ENCODE measurements at places on chromosomes 1 and 21.

DNA sequence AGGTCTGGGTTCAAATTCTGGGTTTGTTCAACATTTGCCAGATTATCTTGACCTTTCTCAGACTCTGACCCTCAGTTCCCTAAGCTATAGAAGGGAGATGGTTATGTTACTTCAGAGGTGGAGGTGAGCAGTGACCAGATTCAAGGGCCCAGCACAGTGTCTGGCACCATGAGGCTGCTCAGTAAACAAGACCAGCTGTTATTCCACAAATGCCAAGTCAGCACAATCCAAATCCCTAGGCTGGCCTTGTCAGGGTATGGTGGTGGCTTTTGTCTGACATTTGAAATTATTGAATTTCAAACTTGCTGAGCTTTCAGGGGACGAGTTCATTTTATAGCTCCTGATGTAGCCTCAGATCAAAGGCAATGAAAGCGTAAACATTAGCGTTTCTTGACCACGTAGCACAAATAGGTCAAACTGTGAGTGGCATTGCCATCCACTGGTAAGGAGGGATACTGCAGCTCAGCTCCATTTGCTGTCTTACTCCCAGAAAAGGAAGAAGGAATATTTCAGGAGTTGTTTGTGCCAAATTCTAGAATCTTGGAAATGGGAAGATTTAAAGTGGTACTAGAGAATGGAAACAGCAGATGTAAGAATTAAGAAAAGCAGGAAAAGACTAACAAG, 94.3 kb upstream of the EDN2 start:
- no peak for DNase-seq

GRCh38 chr1:210692796-210693195, 364.1 kb downstream of the HHAT start:
- no peak for DNase-seq

DNA sequence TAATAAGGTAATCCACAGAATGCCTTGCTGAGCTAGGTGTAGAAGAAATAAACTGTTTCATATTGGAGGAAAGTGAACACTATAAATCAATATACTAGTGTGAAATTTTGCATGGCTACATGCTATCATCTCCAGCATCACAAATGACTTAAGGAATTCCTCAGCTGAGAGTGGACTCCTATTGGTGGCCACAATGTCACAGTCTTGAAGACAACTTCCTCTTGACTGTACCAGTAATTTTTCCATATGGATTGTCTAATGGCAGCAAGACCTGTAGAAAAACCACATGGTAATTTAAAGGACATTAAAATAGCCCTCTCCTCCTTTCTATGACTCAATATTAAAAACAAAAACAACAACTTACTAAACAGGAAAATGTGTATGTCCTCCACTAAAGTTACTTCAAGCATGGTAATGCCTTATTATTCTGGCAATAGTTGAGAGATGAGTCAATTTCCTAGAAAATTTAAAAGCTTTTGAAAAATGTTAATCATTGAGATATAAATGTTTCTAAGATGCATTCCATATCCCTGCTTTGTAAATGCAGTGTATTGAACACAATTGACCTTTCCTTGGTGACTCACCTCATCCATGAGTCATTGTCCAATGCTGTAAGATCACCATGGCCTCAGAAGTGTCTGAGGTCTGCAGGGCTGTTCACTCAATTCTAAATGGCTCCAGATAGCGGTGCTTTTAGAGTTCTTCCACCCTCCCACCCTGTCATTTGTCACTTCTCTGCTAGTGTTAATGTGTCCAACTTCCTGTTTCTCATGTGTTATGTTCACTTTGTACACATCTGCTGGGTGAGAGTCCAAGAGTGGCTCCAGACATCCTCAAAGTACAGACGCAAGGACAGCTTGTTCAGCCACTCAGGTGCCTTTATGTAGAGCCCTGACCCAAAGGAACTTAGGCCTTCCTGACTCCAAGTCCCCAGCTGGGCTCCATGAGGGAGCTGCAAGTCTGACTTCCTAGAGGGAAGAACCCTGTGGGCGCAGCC, 32.8 kb upstream of the DNASE2B start:
- no peak for DNase-seq

GRCh38 chr1:9038338-9038650, 12.1 kb upstream of the SLC2A7 start:
- no peak for DNase-seq

DNA sequence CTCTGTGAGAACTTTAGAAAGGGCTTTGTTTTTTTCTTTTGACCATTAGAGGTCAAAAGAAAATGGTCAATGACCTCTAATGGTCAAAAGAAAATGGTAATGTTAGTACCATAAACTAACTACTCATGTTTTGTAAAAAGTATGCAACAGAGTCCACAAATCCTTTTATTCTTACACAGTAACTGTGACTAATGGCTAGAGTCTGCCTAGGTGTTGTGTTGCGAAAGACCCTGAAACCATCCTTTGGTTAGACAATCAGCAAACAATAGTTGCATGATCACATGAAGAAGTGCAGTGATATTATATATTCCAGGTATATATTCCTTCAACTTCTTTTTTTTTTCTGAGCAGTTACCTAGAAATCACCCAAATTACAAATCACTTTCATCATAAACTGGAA, 40.9 kb downstream of the NEGR1 start:
- no peak for DNase-seq

- DNase-seq: no peak
Observed at GRCh38 chr1:241773991-241774390, 74.0 kb upstream of the EXO1 start.

GRCh38 chr1:184393962-184394361, 7.1 kb downstream of the C1orf21 start:
- DNase-seq: no peak

GRCh38 chr1:6082430-6082971, 36.8 kb downstream of the KCNAB2 start:
- peak; percentile 56 for DNase-seq

GRCh38 chr1:15290382-15290781, 43.4 kb downstream of the FHAD1 start:
- no peak for DNase-seq

DNA sequence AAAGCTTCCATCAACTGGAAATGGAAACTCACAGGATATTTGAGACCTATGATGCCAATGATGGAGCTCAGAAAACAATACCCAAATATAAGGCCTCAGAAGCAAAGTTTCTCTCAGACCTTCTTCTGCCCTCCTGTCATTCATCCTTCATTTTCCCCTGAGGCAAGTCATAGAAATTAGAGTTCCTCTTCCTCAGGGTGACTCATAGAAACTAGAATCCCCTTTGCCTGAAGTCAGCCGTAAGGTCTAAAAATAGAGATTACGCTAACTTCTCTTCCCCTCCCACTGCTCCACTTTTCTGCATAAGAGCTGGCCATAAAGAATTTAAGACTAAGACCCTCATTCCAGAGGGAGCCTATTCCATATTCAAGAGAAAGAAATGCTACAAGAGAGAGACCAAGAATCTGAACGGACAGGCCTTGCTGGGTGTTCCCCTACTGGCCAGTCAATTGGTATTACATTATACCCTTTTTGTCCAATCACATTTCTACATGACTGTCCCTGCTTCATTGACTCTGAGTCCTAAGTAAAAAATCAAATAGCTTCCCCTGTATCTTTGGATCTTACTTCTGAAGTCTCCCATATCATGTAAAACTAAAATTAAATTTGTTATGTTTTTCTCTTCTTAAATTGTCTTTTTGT, 994.9 kb downstream of the ADGRL2 start:
- no peak for DNase-seq

DNA sequence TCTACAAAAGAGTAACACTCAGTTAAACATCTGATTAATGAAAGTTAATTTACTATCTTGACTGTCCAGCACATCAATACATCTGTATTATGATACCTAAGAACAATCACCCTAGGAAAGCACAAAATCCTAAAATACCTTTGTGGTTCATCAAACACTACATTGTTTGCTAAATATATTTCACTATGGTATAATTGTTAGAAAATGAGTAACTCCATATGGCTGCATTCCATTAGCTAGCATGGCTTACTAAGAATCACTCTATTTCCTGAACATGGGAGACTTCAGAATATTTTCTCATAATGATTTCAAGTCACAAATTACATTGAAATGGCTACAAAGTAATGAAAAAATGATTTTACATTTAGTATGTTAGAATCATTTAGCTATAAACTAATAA, 12.5 kb downstream of the TRMT1L start:
- no peak for DNase-seq

GRCh38 chr1:47679301-47679791, 241.5 kb downstream of the FOXD2 start:
- no peak for DNase-seq

GRCh38 chr1:66350001-66350547, 183.9 kb upstream of the SGIP1 start:
- DNase-seq: no peak

DNA sequence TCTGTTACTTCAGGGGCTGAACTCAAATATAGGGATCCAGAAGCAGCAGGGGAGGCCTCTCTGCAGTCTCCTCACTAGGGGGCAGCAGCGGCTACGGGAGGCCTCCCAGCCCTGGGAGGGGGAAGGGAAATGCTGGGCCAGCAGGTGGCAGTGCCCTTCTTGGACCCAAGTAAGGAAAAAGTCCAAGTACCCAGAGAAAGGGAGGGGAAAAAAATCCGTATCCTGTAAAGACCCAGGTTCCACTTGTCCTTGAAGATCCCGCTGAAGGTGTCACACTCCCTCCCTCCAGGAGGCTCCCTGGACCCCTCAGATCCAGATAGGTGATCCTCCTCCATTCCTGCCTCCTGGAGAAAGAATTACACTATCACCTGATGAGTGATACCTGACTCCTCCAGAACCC, 14.1 kb upstream of the NUAK2 start:
- DNase-seq: peak; percentile 94

DNA sequence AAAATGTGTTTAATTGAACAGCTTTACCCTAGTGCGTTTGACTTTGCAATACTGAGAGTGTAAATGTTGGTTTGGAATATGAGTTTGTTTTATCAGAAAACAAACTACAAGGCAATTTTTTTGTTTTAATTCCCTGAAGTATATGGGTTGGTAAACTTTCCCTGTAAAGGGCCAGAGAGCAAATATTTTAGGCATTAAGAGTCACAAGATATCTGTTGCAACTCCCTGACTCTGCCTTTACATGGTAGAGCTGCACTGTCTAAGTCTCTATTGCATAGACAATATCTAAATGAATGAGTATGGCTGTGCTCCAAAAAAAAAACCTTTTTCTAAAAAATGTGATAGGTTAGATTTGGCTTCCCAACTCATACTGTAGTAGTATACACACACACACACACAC, 115.1 kb upstream of the PBX1 start:
- no peak for DNase-seq

GRCh38 chr1:230333590-230334446, 92.3 kb downstream of the PGBD5 start:
- DNase-seq: no peak

DNA sequence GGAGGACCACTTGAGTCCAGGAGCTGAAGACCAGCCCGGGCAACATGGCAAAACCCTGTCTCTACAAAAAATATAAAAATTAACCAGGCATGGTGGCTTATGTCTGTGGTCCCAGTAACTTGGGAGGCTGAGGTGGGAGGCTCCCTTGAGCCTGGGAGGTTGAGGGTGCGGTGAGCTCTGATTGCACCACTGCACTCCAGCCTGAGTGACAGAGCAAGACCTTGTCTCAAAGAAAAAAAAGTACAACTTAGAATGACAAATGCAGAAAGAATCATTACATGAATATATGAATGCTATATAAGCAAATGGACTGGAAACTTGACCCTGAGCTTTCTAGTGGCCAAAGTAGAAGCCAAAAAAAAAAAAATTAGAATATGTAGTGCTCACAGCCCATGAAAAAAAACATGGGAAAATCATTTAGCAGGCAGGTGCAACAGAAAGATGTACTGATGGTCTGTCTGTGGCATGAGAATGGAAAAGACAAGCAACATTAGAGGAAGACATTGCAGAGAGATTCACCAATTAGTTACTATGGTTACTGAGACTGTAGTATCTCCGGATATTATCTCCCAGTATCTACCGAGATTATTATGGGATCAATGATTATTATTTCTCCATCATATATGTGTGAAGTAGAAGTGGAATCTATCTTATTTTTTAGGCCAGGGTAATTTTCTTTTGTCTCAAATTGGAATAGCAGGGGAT, 19.2 kb downstream of the ELAPOR1 start:
- DNase-seq: no peak

GRCh38 chr1:48693180-48693579, 83.5 kb downstream of the BEND5 start:
- DNase-seq: no peak

DNA sequence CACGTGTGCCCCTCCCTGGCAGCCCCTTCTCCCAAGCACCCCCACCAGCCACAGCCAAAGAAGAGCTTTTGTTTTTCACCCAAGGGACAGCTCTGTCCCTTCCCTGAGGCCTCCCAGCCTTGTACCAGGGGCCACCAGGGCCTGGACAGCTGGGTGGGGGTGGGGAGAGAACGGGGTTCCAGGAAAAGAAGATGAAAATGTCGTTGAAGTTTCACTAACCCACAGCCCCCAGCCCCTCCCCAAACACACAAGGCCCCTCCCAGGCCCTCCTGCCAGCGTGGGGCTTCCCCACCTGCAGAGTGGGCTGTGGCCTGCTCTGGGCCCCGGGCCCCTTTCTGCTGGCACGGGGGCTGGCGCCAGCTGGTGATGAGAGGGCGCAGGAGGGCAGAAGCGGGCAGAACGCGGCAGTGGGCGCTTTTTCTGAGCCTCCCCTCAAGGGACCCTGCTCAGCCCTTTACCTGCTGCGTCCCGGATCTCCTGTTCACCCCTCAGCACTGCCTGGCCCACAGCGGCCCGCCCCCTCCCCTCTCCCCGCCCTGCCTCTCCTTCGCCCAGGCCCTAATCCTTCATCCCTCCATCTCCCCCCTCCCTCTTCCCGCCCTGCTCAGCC, 5.5 kb upstream of the ANKRD65 start:
- DNase-seq: peak; percentile 67

All from D341Med (cell line).